ENCODE measurements at places on chromosomes 3 and 15. TPM values are rescaled to one million over a fixed set of nuclear protein-coding genes. Genes with fewer than 3 reads are reported as not detected.

DNA sequence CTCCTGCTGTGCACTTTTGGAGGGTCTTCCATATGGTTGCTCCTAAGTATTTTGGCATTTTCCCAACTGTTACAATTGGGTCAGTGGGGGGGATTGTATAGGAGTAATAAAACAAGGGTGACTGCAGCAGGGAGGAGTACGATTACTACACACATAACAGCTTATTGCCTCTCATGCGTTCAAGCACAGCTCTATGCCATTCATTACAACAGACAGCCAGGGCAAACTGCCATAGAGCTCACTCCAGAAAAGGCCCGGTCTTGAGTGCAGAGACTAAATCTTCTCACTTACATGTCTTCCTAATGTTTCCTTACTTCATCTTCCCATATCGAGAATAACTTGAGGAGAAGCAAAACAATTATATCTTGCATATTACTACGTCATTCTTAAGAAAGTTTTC, 1.4 kb upstream of the CHMP2B start:
- ATAC-seq, result no peak

DNA sequence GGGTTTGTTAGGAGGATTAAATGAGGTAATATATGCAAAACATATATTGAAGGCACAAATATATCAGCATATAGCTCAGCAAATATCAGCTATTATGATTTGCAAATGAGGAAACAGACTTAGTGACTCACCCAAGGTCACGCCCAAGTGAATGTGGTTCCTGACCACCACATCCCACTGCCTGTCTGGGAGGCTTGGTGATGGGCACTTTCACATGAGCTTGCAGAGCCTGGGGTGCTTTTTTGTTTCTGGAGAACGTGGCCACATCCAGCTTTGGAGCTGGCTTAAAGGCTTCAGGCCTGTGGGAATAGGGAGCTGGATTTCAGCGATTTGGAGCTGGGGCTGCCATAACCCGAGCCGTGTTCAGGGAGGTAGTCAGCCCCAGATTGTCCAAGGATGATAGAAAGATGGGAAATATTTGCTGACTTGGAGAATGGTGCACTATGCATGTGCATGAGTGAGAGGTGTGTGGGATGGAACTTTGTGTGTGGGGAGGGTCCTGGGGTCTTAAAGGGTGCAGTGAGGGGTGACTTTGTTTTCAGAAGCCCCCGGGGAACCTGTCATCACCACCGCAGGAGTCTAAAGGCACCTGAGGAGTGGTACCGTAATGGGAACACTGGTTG, 12.0 kb upstream of the FGD5 start:
- ATAC-seq, result peak; percentile 34

GRCh38 chr3:115616461-115616860, 6.8 kb upstream of the GAP43 start:
- no peak for ATAC-seq

DNA sequence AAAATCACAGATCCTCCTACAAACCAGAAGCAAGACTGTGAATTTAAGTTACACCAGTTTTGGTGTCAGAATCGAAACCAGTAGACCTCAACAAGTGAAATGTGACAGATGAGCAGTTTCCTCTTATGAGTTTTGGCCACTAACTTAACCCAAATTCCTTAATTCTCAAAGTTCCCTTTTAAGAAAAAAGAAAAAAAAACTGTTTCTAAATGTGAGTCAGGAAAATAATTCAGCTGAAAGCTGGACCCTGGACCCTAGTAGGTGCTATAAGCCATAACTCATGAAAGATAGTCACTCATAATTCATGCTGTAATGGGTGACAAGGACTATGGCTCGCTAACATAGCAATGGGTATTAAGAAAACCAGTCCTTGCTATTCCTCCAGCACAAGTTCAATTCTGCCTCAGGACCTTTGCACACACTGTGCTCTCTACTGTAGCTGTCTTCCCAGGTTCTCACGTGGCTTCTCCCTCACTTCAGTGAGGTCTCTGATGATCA, 9.0 kb upstream of the THRB start:
- no peak for ATAC-seq

DNA sequence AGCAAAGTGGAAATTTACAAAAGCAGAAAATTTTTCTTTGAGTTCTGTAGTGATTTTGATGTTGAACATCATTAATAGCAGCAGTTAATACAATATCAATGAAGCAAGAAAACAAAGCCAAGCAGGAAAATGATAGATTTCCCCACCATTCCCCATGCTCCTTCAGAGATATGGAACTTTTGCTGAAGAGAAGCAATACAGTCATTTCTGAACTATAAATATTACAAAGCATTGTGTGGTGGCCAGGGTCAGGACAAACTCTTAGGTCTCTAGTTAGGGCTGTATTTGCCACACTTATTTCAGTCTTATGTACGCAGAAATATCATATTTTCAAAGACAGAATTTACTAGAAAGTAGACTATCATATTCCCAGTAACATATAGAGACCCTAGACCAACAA, 88.8 kb upstream of the P3H2 start:
- ATAC-seq, result no peak

GRCh38 chr15:64155802-64156651, 4.5 kb downstream of the SNX22 start:
- no peak for ATAC-seq

GRCh38 chr3:159987291-159987711, 1.3 kb upstream of the IL12A start:
- peak; percentile 65 for ATAC-seq

GRCh38 chr15:84790676-84791075, 26.5 kb upstream of the ALPK3 start:
- ATAC-seq, result no peak

DNA sequence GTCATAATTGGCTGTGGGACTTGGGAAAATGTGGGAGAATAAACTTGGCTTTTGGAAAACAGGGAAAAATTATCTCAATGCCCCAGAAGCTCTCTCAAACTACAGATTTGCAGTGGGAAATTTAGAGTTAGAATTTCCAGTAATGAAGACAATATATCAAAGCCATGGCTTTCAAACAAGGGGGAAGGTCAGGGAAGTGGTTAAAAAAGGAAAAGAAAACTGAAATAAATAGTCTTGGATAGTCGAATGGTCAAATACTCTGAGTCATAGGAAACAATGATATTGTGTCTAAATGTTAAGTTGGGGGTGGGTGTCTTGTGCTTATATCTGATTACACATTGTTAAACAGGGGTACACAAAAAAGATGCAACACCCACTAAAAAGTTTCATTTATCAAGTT, 272.4 kb upstream of the COL8A1 start:
- no peak for ATAC-seq

DNA sequence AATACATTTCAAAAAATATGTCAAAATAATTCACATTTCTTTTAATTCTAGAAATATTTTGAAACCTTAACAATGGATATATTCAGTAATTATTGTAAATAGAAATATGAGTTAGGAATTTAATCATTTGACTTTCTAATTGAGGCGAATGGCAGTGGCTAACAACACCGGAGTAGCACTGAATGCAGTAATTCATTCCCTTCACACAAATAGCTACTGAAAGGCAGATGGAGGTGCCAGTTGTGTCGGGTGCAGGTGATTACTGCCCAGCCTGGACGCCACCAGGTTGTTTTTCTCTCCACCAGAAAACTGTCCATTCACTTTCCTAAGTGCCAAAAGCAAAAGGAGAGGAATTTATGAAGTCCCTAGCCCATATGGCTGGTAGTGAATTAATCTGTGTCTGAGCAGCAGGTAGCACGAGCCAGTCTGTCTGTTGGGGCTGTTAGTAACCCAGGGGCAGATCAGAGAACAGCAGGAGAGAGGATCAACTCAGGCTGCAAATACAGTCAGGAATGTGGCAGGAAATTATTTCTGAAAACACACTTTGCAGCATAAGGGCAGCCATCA, 79.3 kb upstream of the GMNC start:
- no peak for ATAC-seq

DNA sequence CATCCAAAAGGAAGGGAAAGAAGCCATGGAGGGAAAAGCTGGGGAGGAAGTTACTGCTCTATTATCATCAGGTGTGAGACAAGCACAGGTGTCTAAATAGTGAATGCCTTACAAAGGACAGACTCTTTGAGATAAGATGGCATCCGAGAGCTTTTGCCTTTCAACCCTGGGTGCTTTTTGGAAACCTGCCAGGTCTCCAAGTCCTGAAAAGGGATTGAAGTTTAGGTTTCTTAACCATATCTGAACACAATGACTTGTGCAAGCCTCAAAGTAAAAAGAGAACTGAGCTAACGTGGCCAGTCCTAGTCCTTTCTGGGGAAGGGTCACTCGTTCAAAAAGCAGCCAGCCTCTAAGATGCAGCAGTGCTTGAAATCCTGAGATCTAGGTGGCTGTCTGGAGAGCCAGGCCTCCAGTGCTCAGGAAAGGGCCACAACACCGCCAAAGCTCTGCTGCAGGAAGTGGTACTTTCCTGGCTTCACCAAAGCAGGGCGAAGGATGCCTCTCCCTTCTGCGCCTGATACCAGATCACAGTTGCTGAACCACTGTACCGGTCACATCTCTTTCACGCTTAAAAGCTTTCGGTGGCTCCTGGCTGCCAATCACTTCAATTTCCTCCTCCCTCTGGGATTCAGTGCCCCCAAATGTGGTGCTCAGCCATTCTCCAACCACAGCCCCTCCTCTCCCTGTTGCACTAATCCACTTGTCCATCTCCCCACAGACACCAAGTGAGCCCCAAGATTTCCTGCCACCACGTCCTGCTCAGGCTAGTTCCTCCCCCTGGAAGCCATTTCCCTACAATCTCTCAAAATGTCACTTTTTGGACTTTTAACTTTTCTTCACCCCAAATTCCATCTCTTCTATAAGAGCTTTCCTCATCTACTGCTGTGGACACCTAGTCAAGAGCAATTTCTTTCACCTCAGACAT, 104.1 kb upstream of the LPP start:
- ATAC-seq, result no peak

DNA sequence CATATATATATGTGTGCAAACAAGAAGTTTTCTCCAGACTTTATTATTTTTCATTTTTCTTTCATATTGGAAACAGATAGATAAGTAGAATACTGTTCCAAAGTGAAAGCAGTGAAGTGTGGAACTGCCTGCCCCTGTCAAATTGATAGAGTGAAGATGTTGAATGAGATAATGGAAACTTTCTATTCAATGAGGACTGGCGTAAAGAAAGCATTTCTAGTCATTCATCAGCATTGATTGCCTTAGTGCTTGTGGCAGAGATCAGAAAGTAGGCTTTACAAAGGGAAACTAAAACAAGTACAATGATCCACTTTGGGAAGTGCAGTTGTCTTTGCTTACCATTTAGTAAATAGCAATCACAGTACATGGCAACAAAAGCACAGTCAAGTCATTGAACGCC, 300.0 kb downstream of the CADM2 start:
- no peak for ATAC-seq

DNA sequence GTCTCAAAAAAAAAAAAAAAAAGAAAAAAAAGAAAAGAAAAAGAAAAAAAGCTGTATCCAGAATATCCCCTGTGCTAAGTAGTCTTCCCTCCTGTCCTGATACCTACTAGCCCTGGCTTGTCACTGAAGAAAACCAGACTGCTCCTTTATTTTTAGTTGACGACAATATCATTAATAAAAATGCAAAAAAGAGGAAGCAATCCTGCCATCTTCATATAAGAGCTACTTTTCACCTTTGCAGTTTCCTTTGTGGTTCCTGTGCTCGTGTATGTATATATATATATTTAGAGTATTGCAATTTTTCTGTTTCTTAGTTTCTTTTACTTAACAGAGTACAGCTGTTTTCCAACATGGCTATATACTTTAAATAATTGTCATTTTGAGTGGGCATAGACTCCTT, 13.6 kb downstream of the C3orf20 start:
- no peak for ATAC-seq

DNA sequence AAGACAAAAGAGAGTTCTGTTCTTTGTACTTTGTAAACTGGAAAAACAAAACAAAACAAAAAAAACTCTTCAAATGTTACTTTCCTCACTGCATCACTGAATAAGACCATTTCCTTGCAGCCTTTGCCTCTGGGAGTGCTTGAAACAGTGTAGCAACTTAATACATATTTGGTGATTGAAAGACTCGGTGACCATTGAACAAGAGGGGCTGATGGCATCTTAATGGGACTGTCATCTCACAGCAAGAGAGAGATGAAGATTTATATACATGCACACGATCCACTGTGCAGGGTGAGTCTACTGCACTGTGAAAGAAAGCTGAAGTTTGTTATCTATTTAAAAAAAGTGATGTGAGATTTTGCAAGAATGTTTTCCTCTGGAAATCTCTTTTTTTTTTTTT, 111.9 kb upstream of the KLHL25 start:
- ATAC-seq, result peak; percentile 57

GRCh38 chr3:51683566-51683965, 12.5 kb downstream of the TEX264 start:
- no peak for ATAC-seq

GRCh38 chr3:29201604-29202003, 79.3 kb upstream of the RBMS3 start:
- no peak for ATAC-seq

GRCh38 chr3:126305427-126305826, 51.8 kb downstream of the KLF15 start:
- ATAC-seq, result no peak

DNA sequence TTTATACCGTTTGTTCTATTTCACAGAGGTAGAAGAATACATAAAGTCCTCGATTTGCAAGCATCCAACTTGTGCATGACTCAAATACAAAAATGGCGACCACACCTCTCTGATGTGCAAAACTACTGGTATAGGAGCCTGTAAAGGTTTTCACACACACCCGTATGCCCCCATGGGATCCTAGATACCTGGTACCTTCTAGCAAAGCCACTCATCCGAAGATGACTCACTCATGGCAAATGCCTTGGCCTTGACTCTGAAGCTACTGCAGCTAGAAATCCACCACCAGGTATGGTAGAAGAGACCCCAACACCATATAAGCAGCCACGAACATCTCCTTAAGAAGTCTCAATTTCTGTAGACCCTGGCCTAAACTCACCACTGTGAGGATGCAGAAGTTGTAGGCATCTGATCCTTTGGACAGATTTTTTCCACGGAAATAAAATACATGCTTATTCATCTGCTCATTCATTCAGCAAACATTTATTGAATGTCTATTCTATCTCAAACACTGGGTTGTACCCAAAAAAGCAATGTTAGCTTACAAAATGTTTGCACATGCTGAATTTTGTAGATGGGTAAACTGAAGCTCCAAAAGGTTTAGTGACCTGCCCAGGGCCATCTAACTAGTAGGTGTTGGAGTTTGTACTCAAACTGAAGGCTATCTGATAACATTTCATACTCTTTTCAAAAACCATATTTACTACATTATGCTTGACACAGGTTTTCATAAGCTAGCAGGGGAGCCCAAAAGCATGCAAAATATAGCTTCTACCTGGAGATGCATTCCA, 158.8 kb downstream of the RORA start:
- ATAC-seq, result no peak

Gene MITF
- total RNA-seq, result 0.55 TPM

Gene GNAT1
- total RNA-seq, result not detected

Gene WDR93
- total RNA-seq, result 0.16 TPM

Gene MESP2
- total RNA-seq, result not detected

Gene TLR9
- total RNA-seq, result 0.11 TPM

Gene RYR3
- total RNA-seq, result 2.0 TPM

Gene PLA1A
- total RNA-seq, result not detected

Gene ZFAND6
- total RNA-seq, result 117 TPM

Gene CHL1
- 0.46 TPM for total RNA-seq

Data from motor neuron (in vitro differentiated cells).